ENCODE measurements at places on chromosomes 12 and 14. TPM values are rescaled to one million over a fixed set of nuclear protein-coding genes. Genes with fewer than 3 reads are reported as not detected.

NRIP2 gene
- total RNA-seq = 1.7 TPM

NCKAP5L gene
- 18.4 TPM for total RNA-seq

HOXC12 gene
- total RNA-seq = not detected

NRDE2 gene
- 18.1 TPM for total RNA-seq

ALDH1L2 gene
- 7.0 TPM for total RNA-seq

GPRC5A gene
- total RNA-seq = 0.36 TPM

EMP1 gene
- 20.1 TPM for total RNA-seq

USP44 gene
- total RNA-seq = 4.4 TPM

NPFF gene
- total RNA-seq = not detected

KRT82 gene
- not detected for total RNA-seq

ISCA2 gene
- total RNA-seq = 13.9 TPM

GNB3 gene
- total RNA-seq = 5.5 TPM

CDKL1 gene
- 12.4 TPM for total RNA-seq

TMPRSS12 gene
- total RNA-seq = not detected

CMKLR1 gene
- 1.6 TPM for total RNA-seq

SYT1 gene
- 128 TPM for total RNA-seq

PLEKHG7 gene
- total RNA-seq = not detected

TPPP2 gene
- not detected for total RNA-seq

MFAP5 gene
- 1.4 TPM for total RNA-seq

PZP gene
- not detected for total RNA-seq

POTEM gene
- total RNA-seq = not detected
